COLO829 (cell line): ENCODE measurements at places on chromosomes 6 and 20.

DNA sequence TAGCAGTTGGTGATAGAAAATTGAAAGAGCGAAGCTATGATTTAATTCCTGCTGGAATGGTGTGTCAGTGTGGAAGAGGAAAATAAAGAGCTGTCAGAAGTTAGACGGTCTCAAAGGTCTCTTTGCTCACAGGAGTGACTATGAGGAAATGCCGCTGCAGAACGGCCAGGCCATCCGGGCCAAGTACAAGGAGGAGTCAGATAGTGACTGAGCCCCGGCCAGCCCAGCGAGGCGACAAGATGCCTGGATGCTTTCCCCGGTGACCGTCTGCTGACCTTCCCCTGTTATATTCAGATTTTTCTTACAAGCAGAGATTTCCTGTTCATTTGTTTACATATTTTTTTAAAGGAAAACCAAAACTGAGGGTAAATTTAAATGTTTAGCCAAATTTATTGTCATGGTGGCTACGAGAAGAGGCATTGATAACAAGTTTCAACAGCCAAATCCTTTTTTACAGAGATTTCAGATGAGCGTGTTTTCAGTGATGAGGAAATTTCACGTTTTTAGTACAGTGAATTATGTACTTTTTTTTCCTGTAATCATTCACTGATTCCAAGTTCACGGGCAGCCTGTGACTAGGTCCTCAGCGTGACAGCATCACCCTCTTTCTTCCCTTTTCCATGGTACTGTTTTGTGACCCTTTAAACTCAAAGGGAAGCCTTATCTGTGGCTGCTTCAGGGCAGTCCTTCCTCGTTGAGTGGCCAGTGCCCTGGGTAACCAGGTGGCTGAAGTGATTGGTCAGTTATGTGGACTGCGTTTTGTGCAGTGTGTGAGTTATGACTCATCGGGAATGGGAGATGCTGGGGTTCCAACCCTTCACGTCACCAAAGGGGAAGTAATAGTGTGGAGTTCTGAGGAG, 12.6 kb downstream of the DYNLT1 start:
- no peak for DNase-seq

DNA sequence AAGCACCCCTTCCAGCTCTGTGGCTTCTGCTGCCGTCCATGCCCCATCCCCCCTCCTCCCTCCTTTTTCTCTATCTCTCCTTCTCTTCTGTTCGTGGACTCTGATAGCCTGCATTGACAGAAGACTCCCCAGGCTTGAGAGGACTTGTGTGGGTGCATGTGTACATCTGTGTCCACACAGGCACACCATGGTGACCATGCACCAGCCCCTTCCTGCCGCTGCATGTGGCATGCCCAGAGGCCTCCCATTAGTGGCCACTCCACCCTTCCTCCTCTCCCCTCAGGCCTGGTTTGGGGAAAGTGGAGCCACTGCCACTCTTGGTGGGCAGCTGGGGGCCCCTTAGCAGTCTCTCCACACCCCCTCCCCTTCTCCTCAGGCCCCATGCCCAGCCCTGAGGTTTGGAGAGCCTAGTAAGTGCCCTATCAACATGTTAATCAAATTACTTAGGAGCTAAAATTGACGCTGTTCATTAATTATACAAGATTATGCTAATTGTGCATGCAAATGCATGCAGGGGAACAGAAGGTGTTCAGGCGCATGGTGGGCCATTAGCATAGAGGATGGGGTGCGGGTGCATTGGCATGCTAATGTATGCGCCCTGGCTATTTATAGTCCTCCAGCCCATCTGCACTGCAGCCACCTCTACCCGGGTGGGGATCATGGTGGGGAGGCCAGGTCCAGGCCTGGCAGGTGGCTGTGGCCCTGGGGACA, 45.9 kb downstream of the EBF4 start:
- DNase-seq: no peak

- DNase-seq: no peak
Observed at GRCh38 chr6:135018052-135018451, 36.6 kb downstream of the HBS1L start.

DNA sequence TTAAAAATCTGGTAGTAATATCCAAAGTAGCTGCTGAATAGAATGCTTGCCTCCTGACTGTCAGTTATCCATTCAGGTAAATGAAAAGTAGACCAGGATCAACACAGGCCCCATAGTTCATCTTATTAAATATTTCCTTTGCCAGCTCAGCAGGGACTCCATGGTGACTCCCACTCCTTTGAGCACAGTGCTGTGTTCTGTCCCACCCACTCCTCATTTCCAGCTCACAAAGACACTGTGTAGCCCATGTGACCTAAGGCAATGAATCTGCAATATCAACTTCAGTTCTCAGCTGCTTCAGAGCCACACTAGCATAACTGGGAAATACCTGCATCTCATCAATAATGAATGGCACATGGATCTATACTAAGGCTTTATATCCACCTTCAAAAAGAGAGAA, 189.5 kb upstream of the MANEA start:
- DNase-seq: no peak

GRCh38 chr6:68038815-68039408, 596.2 kb upstream of the ADGRB3 start:
- no peak for DNase-seq

GRCh38 chr20:48826883-48827771, 672 bp downstream of the PREX1 start:
- DNase-seq: no peak

DNA sequence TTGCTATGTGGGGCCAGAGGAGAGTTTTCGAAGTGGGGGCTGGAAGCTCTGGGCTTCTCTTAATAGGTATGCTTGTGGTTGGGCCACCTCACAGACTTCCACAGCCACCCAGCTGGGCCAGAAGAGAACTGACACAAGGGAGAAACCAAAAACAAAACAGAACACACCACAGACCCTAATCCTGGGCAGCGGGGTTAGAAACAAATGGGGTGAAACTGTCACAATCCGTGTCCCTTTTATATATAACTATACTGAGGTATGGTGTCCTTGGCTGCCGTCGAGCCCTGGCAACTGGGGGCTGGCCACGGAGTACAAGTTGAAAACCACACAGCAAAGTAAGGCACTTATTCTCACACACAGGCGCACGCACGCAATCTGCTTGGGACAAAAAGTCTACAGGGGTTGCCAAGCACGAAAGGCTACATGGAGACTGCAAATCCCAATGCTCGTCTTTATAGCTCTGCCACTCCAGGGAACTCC, 78.3 kb downstream of the TRAM2 start:
- DNase-seq: no peak

- DNase-seq: no peak
Observed at GRCh38 chr20:39903806-39904465, 785.1 kb downstream of the MAFB start.

GRCh38 chr20:19344341-19344740, 131.9 kb downstream of the SLC24A3 start:
- DNase-seq: no peak

DNA sequence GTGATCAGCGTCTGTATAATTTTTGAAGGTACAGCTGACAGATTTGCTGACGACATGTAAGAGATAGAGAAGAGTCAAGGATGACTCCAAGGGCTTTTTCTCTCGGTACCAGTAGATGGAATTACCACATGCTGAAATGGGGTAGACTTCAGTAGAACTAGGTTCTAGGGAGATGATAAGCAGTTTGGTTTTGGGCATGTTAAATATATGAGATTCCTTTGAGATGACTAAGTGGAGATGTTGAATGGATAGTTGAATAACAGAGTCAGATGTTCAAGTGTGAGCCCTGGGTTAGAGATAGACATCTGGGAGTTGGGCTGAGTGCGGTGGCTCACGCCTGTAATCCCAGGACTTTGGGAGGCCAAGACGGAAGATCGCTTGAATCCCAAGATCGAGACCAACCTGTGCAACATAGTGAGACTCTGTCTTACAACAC, 50.0 kb downstream of the PHF20 start:
- peak; percentile 32 for DNase-seq

- no peak for DNase-seq
Observed at GRCh38 chr20:47749339-47749738, 35.9 kb downstream of the SULF2 start.

DNA sequence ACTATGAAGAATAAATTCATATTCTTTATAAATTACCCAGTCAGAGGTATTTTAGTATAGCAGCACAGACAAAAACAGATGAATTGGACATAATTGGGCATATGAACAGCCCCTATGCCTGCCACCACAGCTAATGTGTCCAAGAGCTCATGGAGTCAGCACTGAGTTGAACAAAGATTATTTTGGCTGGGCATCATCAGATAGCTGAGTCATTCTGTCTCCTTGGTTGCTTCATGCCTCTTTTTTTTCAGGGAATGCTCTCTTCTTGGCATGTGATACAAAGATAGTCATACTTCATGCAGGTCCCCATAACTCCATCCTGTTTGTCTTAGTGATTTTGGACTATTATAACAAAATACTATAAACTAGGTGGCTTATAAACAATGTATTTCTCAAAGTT, 275.6 kb downstream of the TENT5A start:
- no peak for DNase-seq

- DNase-seq: peak; percentile 56
Observed at GRCh38 chr6:79574630-79575225, 37.5 kb upstream of the LCA5 start.

- no peak for DNase-seq
Observed at GRCh38 chr6:54846857-54847674, 495 bp downstream of the FAM83B start.

- no peak for DNase-seq
Observed at GRCh38 chr20:37133952-37134351, 38.2 kb upstream of the RBL1 start.

GRCh38 chr6:136524339-136524935, 25.8 kb downstream of the MAP7 start:
- no peak for DNase-seq

GRCh38 chr6:112100561-112100960, 13.2 kb downstream of the FAM229B start:
- DNase-seq: no peak

GRCh38 chr6:16482702-16483314, 244.4 kb downstream of the GMPR start:
- DNase-seq: no peak

DNA sequence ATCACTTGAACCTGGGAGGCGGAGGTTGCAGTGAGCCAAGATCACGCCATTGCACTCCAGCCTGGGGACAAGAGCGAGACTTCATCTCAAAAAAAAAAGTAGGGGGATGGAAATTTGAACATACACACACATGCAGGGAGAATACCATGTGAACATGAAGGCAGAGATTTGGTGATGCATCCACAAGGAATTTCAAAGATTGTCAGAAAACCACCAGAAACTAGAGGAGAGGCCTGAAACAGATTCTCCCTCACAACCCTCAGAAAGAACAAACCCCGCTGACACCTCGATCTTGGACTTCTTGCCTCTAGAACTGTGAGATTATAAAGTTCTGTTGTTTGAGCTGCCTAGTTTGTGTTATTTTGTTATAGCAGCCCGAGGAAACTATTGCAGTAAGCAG, 125.5 kb downstream of the GPX5 start:
- no peak for DNase-seq

- no peak for DNase-seq
Observed at GRCh38 chr20:5674176-5674660, 76.0 kb upstream of the SHLD1 start.

DNA sequence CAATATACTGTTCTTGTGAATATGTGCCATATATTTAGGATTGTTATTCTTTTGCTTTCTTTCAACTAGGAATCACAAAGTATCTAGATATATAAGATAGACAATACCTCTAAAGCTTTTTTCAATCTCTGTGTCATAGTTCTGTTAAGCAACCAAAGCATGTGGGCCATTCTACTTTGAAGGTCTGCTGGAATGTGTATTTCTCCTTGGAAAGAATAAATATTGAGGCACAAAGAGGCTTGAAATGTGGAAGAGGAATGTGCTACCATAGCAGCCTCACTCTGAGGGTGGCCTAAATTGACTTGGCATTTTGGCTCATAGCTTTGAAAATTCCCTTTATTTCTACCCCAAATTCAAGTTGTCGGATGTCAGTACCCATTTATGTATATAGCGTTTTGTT, 488.5 kb upstream of the MAN1A1 start:
- DNase-seq: no peak

- DNase-seq: no peak
Observed at GRCh38 chr6:44956396-44956795, 371.7 kb upstream of the RUNX2 start.

GRCh38 chr6:118735320-118735719, 83.9 kb upstream of the CEP85L start:
- no peak for DNase-seq

GRCh38 chr20:37257988-37258387, 3.6 kb downstream of the GHRH start:
- no peak for DNase-seq

DNA sequence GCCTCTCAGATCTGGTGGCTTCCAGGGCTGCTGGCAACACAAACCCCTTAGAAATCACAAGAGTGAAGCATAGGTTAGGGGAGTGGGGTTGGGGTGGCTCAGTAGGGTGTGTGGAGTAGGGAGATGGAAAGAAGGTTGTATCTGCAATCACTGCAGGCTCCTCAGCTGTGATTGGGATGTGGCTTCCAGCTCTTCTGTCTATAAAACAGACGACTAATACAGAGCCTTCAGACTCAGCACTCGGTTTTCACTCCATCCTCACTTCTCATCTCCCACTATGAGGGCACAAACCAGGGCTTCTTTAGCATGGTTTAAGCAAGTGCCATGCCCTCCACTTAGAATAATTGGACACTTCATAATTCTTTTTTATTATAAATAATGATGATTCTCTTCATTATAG, 46.4 kb upstream of the CAP2 start:
- no peak for DNase-seq

- DNase-seq: peak; percentile 73
Observed at GRCh38 chr6:43454290-43454695, 1.1 kb downstream of the DLK2 start.
